ENCODE measurements at places on chromosomes 12 and 14. TPM values are rescaled to one million over a fixed set of nuclear protein-coding genes. Genes with fewer than 3 reads are reported as not detected.

NUAK1 gene
- 50.3 TPM for total RNA-seq

RBMS2 gene
- total RNA-seq, result 18.2 TPM

ATP2B1 gene
- total RNA-seq, result 64.5 TPM

BEST3 gene
- 0.67 TPM for total RNA-seq

PYGL gene
- 23.0 TPM for total RNA-seq

- no peak overlapping the region for H3K27ac ChIP-seq
- H3K27me3 ChIP-seq, result no peaks in the 10 kb centered on the region
- no peak overlapping the region for H3K4me3 ChIP-seq
- DNase-seq, result no peak
Measured at GRCh38 chr14:100539766-100540140, 47.5 kb downstream of the BEGAIN start.

DNA sequence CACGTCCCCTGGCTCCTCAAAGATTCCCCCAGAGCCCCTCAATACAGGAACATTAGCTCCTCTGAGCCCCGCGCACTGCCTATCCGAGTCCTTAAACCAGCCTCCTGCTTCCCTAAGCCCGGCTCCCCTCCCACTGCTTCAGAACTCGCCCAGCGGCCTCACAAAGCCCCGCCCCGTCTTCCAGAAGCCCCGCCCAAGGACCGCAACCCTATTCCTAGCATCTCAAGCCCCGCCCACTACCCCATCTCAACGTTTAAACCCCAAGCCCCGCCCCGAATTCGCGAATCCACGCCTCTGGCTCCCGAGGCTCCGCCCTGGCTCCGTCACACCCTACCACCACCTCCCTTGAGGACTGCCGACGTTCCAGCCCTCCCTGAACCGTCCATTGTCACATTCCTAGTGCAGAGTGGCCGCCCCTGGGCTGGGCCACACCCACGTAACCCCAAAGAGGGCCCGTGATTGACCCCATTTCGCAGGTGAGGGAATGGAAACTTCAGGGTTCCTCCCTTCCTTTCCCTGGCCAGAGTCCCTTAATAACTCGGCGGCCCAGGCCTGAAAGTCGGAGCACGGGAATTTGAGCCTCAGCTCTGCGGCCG is 646 bp upstream of the CORO1C start:
- no peaks in the 10 kb centered on the region for H3K36me3 ChIP-seq
- H3K4me1 ChIP-seq, result peaks cover 27% of the 10 kb centered on the region
- H3K27me3 ChIP-seq, result no peaks in the 10 kb centered on the region
- peak overlapping the region; percentile 94 for H3K27ac ChIP-seq
- H3K4me3 ChIP-seq, result peak overlapping the region; percentile 86

DNA sequence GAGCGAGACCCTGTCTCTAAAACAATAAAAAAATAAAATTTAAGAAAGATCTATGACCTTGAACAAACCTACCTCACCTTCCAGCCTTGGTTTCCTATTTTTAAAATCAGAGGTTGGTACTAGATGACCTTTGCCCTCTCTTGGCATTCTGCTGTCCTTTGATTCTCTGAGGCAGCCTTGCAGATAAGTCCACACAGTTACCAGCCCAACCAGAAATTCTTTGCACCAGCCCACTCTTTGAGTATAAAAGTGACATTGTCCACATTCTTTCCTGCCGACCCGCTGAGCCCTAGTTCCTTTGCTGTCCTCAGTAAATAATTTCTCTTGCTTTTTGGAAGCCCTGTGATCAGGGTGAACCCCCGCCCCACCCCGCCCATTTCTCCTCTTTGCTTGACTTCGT is 150.4 kb downstream of the PHETA1 start:
- H3K4me3 ChIP-seq, result no peak overlapping the region
- H3K4me1 ChIP-seq, result no peaks in the 10 kb centered on the region
- H3K27ac ChIP-seq, result no peak overlapping the region
- H3K27me3 ChIP-seq, result peaks cover 15% of the 10 kb centered on the region
- no peaks in the 10 kb centered on the region for H3K36me3 ChIP-seq
- no peak for DNase-seq

DNA sequence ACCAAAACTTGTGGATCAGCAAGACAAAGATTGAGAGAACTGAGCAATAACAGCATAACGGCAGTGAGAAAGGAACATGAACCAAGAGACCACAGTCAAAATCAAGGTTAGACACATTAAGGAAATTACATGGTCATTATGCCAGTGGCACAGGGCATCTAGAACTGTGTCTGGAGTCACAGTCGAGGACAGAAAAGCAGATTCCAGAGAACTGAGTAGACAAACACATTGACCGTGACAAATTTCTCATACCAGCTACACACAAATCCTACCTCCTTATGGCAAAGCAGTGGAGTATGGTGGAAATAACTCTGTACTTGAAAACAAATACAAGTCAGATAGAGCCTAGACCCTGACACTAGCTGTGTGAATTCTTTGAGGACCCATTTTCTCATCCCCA is 367.3 kb downstream of the DUSP6 start:
- H3K27ac ChIP-seq, result no peak overlapping the region
- no peak for DNase-seq
- H3K4me1 ChIP-seq, result no peaks in the 10 kb centered on the region
- no peak overlapping the region for H3K4me3 ChIP-seq
- H3K36me3 ChIP-seq, result no peaks in the 10 kb centered on the region
- H3K27me3 ChIP-seq, result no peaks in the 10 kb centered on the region

- no peaks in the 10 kb centered on the region for H3K36me3 ChIP-seq
- H3K27ac ChIP-seq, result no peak overlapping the region
- DNase-seq, result no peak
- H3K27me3 ChIP-seq, result no peaks in the 10 kb centered on the region
Measured at GRCh38 chr14:64808449-64808848, 71.3 kb downstream of the SPTB start.

DNA sequence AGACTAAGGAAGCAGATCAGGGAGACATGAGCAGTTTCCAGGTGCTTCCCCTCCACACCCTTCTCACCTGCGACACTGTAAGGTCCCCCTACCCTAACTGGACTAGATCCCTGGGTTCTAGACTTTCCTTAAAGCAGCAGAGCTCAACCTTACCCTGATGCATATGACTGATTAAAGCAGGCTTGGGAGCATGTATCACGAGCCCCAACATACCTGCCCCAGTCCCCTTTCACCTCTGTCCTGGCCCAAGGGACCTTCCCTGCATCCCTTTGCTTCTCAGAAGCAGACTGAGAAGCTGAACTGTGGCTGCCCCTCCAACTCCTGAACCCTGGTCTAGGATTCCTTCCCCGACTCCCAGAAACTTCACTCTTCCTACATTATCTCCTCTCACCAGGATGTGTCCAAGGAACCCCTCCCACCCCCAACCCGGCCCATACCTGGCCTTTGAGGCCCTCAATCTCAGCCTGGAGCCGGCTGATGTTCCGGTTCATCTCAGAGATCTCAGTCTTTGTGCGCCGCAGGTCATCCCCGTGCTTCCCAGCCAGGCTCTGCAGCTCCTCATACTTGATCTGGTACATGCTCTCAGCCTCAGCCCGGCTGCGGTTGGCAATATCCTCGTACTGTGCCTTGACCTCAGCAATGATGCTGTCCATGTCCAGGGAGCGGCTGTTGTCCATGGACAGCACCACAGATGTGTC is 5.4 kb downstream of the KRT8 start:
- peaks cover 59% of the 10 kb centered on the region for H3K4me1 ChIP-seq
- peak overlapping the region; percentile 86 for H3K27ac ChIP-seq
- H3K27me3 ChIP-seq, result no peaks in the 10 kb centered on the region
- H3K4me3 ChIP-seq, result peak overlapping the region; percentile 70

- no peak for DNase-seq
- H3K36me3 ChIP-seq, result no peaks in the 10 kb centered on the region
- no peak overlapping the region for H3K27ac ChIP-seq
- no peak overlapping the region for H3K4me3 ChIP-seq
- no peaks in the 10 kb centered on the region for H3K27me3 ChIP-seq
- H3K4me1 ChIP-seq, result no peaks in the 10 kb centered on the region
Measured at GRCh38 chr12:68203460-68203875, 22.1 kb downstream of the IL26 start.

DNA sequence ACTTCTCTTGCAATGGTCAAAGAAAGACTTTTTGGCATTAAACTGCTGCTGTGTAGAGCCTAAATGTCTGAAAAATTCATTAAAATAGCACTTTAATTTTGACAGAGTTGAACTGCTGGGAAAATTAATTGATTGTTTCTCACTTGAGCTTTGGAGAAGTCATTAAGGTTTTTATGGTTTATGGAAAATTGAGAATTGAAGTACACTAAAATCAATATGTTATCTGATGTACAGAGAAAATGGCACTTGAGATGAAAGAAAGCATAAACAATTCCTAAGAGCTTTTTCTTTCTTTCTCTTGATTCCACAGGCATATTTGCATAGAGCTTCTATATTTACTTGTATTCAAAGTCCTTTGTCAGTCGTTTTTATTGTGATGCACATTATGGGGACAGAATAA is 188.5 kb upstream of the CAND1 start:
- no peak overlapping the region for H3K4me3 ChIP-seq
- H3K4me1 ChIP-seq, result no peaks in the 10 kb centered on the region
- DNase-seq, result no peak
- peaks cover 8% of the 10 kb centered on the region for H3K27me3 ChIP-seq
- no peak overlapping the region for H3K27ac ChIP-seq
- H3K36me3 ChIP-seq, result no peaks in the 10 kb centered on the region

- H3K27ac ChIP-seq, result peak overlapping the region; percentile 92
- peaks cover 24% of the 10 kb centered on the region for H3K4me1 ChIP-seq
- no peak for DNase-seq
- peak overlapping the region; percentile 92 for H3K4me3 ChIP-seq
- H3K36me3 ChIP-seq, result peaks cover 25% of the 10 kb centered on the region
Measured at GRCh38 chr12:103928682-103929045, 1.5 kb upstream of the HSP90B1 start.

DNA sequence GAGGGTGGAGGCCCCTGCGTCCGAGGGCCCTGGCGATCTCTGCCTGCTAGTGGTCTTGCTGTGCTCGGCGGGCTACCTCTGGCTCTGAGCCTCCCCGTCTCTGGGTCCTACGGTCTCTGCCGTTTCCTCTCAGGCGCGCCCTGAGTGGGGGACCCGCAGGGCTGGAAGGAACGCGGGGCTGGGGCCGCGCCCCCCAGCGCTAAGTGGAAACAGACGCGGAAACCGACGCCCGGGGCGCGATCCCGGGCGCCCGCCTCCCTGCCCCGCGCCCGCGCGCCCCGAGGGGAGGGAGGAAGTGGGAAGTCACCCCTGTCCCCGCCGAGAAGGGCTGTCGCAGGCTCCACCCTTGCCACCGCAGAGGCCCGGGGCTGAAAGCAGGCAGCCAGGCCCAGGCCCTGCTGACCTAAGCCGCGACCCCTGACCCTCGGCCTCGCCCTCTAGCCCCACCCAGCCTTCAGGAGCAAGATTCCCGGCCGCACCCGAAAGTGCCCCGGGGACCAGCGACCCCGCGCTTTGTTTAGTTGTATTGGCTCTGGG is 831 bp downstream of the CRIP1 start:
- H3K27ac ChIP-seq, result peak overlapping the region; percentile 80
- no peak for DNase-seq
- no peaks in the 10 kb centered on the region for H3K27me3 ChIP-seq
- H3K4me3 ChIP-seq, result peak overlapping the region; percentile 67

GRCh38 chr12:22160396-22161003 is 114.5 kb downstream of the CMAS start:
- DNase-seq, result no peak
- no peaks in the 10 kb centered on the region for H3K36me3 ChIP-seq
- no peaks in the 10 kb centered on the region for H3K4me1 ChIP-seq
- no peaks in the 10 kb centered on the region for H3K27me3 ChIP-seq

DNA sequence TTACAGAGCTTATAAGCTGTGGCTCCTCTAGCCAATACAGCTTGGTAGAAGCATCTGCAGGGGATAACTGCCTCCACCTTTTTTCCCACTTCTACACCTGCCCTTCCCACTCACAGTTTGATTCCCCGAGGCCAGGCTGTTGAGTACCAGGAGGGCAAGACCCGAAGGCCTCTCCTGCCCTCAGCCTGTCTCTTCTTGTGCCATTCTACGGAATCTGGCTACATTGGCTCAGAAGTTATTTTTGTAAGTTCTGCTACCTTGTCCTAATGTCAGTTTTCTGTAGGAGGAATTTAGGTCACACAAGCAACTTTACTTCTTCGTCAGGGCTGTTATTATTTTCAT is 11.7 kb downstream of the FBXL14 start:
- H3K36me3 ChIP-seq, result no peaks in the 10 kb centered on the region
- DNase-seq, result no peak
- H3K27me3 ChIP-seq, result no peaks in the 10 kb centered on the region
- peaks cover 40% of the 10 kb centered on the region for H3K4me1 ChIP-seq
- no peak overlapping the region for H3K4me3 ChIP-seq
- peak overlapping the region; percentile 73 for H3K27ac ChIP-seq

GRCh38 chr12:3947781-3948180 is 74.6 kb upstream of the PARP11 start:
- H3K4me3 ChIP-seq, result no peak overlapping the region
- H3K27ac ChIP-seq, result no peak overlapping the region
- DNase-seq, result no peak
- no peaks in the 10 kb centered on the region for H3K4me1 ChIP-seq
- no peaks in the 10 kb centered on the region for H3K36me3 ChIP-seq

DNA sequence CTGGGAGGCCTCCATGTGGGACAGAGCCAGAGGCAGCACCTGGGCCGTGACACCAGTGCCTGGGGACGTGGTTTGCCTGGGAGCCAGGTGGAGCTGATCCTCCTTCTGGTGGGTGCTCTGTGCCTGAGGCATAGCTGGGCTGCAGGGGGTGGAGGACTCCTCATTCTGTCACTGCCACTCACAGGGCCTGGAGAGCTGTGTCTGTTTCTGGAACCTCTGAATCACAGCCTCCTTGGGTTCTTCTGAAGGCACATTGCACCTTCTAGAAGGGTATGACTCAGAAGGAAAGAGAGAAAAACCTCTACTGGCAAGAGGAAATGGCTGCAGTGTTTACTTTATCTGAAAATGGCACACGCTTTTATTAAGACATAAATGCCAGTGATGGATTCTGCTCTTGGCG is 659.8 kb downstream of the VRK1 start:
- H3K36me3 ChIP-seq, result no peaks in the 10 kb centered on the region
- no peaks in the 10 kb centered on the region for H3K4me1 ChIP-seq
- H3K27me3 ChIP-seq, result no peaks in the 10 kb centered on the region
- no peak overlapping the region for H3K4me3 ChIP-seq
- no peak overlapping the region for H3K27ac ChIP-seq

DNA sequence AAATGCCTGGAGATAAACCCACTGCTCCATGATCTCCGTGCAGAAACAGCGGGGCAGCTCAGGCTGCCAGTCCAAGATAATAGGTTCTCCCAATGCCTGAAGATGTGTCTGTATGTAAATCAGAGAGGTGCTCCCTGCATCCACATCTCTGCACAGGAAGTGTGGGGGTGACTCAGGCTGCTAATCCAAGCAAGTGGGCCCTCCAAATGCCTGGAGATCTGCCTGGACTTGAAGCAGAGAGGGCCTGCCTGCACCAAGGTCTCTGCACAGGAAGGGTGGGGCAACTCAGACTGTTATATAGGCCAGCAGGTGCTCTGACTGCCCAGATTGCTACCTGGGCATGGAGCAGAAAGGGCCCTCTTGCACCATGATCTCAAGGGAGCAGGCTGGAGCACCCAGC is 504.7 kb downstream of the LRFN5 start:
- H3K4me3 ChIP-seq, result no peak overlapping the region
- H3K36me3 ChIP-seq, result no peaks in the 10 kb centered on the region
- DNase-seq, result no peak

All from Panc1 (cell line).